ENCODE measurements at places on chromosomes 1 and 21.

DNA sequence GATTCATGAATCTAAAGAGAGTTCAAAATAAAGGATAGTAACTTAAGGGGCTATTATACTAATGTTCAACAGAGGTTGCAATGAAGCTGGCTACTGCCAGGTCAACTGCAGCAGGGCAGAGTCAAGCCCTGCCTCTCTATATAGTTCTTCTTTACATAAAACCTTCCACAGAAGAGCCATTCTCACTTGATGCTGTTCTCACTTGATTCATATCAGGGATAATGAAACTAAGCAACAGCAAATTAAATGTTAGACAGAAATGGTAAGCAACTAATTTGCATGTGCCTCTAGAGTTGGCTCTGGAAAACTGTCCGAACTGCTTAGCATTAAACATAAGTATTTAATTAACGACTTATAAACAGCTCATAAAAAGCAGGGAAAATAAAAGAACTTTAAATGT lies 17.4 kb downstream of the CCSAP start:
- no peak for DNase-seq

DNA sequence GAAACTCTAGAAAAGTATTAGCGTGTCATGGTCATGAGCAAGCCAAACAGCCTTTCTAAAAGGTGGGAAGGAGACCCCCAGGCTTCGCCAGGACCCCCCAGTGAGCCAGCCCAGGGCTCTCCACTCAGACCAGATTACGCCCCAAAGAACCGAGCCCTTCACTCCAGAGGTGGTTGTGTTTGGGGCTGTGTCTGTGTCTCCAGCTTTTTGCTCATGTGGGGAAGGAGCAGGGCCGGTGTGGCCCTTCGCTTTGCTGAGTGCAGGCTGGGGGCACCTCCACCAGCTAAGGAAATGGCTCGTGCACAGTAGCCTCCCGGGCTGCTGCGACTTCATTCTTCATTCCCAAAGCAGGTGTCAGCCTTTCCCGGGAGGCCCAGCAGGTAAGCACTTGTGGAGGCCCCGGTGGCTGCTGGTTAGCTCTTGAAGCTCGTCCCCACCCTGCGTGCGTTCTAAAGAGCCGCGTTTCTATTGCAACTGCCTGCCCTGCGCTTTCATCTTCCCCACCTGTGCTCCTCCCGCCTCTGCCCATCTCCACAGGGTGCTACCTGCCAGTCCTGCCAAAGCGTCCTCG lies 531 bp downstream of the TSPEAR start:
- DNase-seq = no peak

DNA sequence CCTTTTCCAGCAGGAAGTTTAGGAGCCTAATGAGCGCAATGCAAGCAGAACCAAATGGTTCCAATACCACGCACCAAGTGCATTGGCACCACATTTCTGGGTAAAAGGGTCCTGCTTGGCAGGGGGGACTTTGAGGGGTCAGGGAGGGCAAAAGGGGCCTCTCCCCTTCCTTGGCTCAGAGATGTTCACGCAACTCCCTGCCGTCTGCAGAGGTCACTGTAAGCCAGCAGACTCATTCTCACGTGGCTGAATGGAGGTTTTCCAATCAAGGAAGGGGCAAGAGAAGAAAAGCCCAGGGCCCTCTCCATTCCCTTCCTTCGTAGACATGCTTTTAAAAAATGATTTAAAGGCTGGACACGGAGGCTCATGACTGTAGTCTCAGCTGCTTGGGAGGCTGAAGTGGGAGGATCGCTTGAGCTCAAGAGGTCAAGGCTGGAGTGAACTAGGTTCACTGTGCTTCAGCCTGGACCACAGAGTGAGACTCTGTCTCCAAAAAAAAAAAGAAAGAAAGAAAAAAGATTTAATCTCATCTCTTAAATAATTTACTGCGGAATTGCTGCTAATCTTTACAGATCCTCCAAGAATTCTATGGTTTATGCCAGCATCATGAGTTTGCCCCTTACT lies 80.3 kb downstream of the RUNX3 start:
- peak; percentile 39 for DNase-seq

- DNase-seq = peak; percentile 71
Observed at GRCh38 chr1:198258491-198258890, 101.7 kb downstream of the NEK7 start.

GRCh38 chr1:200409203-200409760 lies 554 bp downstream of the ZNF281 start:
- DNase-seq = peak; percentile 30

GRCh38 chr1:20589331-20590278 lies 708 bp downstream of the CDA start:
- DNase-seq = peak; percentile 72

- DNase-seq = peak; percentile 78
Observed at GRCh38 chr1:160101037-160101716, 2.8 kb upstream of the IGSF8 start.

GRCh38 chr1:110356379-110356778 lies 17.2 kb downstream of the RBM15 start:
- DNase-seq = no peak

GRCh38 chr1:31614414-31615005 lies 3.0 kb upstream of the HCRTR1 start:
- DNase-seq = no peak

GRCh38 chr1:24657781-24658180 lies 14.7 kb downstream of the SRRM1 start:
- DNase-seq = no peak

GRCh38 chr1:185533596-185533995 lies 200.6 kb upstream of the HMCN1 start:
- no peak for DNase-seq

DNA sequence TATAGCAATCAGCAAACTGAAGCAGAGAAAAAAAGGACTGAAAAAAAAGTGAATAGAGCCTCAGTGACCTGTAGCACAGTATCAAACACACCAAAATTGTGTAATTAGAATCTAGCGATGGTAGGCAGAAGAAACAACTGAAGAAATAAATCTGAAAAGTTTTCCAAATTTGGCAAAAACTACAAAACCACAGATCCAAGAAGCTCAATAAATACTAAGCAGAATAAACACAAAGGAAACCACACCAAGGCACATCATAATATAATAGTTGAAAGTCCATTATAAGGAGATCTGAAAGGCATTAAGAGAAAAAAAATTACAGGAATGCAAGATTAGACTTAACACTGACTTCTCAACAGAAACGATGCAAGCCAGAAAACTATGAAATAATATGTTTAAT lies 7.1 kb upstream of the IL12RB2 start:
- no peak for DNase-seq

DNA sequence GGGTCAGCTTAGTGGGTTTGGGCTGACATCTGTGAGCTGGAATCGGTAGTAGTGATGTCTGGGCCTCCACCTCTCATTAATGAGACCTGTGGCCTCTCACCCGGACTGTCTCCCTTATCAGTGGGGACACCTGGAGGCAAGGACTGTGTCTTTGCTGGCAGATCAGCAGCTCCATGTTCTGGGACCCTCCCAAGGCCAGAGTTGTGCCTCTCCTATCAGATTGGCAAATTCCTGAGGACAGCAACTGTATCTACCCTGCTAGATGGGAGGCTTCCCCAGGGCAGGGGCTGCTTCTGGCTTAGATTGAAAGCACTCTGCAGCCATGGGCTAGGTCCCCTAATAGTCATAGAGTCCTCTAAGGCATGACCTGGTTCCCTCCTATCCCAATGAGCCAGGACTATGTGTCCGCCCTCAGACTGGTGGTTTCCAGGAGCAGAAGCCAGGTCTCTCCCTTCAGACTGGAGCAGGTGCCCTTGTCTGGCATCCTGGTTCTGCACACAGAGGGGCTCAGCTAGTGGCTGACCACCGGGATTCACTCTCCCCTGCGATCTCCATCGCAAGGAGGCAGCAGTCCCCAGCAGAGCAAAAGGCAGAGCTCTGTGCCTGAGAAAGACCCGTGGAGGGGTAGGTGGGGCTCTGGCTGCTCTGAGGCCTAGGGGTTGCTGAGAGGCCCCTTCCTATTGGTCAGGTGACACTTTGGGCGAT lies 5.8 kb downstream of the DRAXIN start:
- DNase-seq = no peak

DNA sequence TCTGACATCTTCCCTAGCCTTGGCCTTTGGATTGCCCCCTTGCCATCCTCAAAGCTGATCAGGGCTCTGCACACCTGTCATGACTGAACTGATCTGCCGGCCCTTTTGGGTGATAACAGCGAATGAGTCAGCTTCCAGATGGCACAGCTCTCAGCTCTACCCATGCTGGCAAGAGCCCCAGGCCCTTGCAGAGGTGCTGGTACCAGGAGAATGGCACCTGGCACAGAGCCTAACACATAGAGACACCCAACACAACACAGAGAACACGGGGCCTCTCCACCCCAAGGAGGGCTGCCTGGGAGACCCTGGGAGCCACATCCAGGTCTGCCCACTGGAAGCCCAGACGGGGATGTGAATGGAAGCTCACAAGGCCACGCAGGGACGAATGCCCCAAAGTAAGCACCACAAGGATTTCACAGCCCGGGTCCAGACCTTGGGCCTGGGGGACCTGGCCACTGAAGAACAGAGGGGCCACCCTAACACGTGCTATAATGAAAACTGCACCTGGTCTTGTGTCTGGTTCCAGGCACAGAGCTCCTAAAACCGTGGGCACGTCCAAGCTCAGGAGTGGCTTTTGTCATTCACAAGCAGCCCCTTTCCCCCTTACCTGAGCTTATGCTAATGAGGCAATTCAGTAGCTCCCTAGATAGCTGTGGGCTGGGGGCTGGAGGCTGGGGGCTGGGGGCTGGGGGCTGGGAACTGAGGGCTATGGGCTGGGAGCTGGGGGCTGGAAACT lies 160.5 kb downstream of the NPHP4 start:
- no peak for DNase-seq

- peak; percentile 94 for DNase-seq
Observed at GRCh38 chr1:94713472-94714141, 106.5 kb upstream of the SLC44A3 start.

DNA sequence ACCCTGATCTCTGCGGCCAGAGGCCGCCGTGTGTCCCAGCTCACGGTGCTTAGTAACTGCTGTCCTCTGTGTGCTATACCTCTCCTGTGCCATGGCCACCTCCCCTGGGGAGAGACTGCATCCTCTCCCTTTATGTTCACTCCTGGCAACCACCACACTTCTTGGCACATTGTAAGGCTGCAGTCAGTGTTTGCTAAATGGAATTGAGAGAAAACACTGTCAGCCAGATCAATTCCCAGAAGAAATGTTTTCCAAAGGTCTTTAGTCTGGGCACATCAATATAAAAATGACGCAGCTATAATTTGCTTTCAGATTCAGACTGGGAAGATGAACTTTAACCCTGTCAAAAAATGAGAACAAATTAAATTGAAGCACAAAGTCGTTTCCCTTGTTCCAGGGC lies 96.8 kb downstream of the BEND5 start:
- no peak for DNase-seq

DNA sequence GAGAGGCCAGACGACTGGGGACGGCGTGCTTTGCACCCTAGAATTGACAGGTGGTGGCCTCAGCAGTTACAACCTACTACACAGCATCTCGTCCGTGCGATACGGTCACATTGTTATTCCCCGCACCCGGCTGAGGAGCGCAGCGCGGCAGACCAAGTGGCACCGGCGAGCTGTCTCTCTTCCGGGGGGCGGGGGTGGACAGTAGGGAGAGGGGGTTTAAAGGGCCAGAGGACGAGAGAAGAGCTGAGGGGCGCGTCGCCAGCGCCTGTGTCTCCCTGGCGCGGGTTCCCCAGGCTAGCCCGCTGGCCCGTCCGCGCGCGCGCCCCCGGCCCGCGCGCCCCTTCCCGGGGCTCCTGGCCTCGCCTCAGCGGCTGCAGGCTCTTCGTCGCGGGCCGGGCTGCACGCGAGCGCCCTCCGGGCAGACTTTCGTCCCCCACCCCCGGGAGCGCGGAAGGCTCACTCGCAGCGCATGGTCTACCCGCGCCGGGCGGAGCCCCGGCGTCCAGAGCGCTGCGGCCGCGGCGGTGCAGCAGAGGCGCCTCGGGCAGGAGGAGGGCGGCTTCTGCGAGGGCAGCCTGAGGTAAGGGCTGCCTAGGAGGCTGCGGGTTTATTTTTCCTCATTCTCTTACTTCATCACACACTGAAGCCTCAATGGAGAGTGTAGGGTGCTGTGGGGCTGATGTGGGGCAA lies at the start of gene PDE4B:
TSS of gene PDE4B (plus strand) at position 227 of the 690 bp plus-strand sequence.
- no peak for DNase-seq

DNA sequence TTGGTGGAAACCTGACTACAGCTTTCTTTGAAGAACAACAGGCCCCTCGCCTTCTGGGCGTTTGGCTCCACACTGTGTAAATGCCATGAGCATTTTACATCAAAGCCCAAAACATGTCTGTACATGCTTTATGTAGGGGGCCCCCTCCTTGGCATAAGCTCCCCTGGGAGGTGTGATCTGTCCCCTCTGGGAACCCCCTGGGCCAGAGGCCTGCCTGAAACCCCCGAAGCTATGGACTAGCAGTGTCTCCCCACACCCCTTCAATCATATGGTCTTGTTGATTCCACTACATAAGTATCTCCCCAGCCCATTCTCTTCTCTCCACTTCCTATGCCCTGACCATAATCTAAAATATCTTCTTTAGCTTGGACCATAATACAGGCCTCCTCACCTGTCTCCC lies 241.5 kb downstream of the C1orf94 start:
- no peak for DNase-seq

- no peak for DNase-seq
Observed at GRCh38 chr1:54460861-54461387, 54.7 kb upstream of the SSBP3 start.

GRCh38 chr1:55053265-55053954 lies 14.1 kb downstream of the PCSK9 start:
- no peak for DNase-seq

DNA sequence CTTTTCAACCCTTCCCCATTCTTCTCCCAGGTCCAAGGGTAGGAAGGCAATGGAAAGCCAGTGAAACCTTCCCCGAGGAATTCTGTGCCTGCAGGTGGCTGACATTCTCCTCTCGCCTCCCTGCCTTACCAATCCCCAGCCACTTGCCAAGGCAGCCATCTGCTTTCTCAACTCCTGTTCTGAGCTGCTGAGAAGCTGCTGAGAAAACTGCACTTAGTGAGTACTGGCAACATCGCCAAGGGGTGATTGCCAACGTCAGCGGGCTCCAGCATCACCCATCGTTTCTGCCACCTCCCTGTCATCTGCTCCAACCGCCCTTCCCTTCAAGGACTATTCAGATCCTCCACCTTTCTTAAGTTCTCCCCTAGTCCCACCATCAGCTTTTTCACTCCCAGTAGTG lies 106.0 kb downstream of the PTPRU start:
- no peak for DNase-seq

DNA sequence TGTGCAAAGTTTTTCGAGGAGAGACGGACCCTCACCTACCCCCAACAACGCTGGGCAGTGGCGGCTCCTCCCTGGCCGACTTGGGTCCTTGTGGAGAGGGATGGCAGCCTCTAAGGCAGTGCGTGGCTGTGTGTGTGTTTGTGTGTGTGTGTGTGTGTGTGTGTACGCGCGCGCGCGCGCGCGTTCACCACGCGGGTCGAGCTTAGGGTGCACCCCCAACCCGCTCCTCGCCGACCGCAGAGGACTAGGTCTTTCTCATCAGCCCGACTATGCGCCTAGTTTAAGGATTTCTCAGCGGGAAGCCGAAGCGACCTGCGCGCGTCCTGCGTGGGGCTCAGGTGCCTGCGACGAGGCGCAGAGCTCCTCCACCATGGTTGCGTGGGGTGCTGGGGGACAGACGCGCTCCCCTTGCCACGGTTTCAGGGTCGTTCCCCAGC lies 940 bp downstream of the SOX13 start:
- peak; percentile 39 for DNase-seq

GRCh38 chr1:42931911-42932422 lies 26.7 kb downstream of the SLC2A1 start:
- DNase-seq = no peak

All from fibroblast of the aortic adventitia (primary cell).